ENCODE measurements at places on chromosomes 2 and 18. TPM values are rescaled to one million over a fixed set of nuclear protein-coding genes. Genes with fewer than 3 reads are reported as not detected.

ANKRD12 gene
- total RNA-seq = 19.1 TPM

GRCh38 chr2:241992753-241993152 is 123.2 kb downstream of the RTP5 start:
- DNase-seq = no peak

DNA sequence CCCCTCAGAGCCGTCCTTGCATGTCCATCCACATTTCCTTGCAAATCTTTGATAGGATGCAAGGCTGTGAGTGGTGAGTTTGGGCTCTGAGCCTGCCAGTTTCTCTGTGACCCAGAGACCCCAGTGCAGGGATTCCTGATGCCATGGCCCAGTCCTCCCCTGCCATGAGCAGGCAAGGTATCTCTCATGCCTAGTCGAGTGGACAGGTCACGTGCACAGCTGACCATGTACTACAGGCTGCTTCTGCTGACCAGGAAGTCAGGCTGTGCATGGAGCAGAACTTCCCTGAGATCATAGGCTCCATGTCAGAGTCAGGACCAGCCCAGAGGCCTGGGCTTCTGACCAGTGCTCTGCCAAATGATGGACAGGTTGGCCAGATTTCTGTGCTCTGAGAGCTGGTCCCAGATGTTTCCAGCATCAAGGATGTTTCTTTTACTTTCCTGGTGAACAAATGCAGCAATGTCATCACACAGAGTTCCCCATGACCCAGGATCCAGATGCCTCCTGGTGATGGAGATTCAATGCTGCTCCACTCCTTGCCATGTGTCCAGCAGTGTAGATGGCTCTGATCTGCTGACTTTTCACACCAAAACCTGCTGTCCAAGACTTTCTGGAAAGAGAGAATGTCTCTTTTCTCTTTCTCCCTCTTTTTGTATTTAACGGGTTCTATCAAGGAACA is 321.6 kb upstream of the HS6ST1 start:
- DNase-seq = no peak

GRCh38 chr2:27811768-27812167 is 40.2 kb downstream of the MRPL33 start:
- DNase-seq = no peak

LIPG gene
- total RNA-seq = 2.9 TPM

PSMA8 gene
- total RNA-seq = not detected
